ENCODE measurements at places on chromosomes 6 and 20.
A peak's percentile ranks its signal among the peaks of the same experiment; 100 is the strongest.

DNA sequence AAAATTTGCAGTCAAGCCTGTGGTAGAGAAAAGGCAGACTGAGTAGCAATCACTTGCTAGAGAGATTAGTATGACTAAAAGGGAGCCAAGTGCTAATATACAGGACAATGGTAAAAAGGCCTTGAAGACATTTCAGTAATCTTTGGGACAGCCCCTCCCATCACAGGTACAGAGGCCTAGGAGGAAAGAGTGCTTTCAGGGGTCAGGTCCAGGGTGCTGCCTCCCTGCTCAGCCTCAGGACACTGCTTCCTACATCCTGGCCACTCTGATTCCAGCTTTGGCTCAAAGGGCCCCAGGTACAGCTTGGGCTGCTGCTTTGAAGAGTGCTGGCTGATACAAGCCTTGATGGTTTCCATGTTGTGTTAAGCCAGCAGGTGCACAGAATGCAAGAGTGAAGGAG is 543.5 kb downstream of the MMUT start:
- no peak for DNase-seq

DNA sequence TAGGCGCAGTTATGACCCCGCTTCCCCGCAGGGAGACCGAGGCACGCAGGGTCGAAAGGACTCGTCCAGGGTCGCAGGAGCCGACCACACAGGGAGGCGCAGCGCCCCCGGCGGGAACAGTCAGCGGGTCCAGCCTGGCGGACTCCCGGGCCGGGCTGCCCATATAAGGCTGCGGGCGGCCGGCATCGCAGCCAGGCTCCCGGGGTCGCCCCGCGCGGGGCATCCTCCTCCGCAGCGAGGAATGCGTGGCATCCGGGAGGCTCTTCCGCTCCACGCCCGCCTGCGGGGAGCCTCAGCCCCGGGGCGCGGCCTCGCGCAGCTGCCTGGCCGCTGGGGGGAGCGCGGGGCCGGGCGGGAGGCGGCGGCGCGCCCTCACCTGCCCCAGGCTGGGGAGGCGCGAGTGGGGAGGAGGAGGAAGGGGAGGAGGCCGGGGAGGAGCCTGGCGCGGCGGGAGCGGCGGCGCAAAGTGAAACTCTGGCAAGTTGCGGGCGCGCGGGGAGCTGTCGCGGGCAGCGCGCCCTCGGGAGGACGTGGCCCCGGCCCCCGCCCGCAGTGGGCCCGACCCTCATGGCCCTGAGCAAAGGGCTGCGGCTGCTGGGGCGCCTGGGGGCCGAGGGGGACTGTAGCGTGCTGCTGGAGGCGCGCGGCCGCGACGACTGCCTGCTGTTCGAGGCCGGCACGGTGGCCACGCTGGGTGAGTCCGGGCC is at the start of gene SYNJ2:
Gene SYNJ2, plus strand, starts transcription at position 469 of the 707 bp plus-strand sequence. Its CDS starts 99 bp downstream, at position 568.
- peak; percentile 65 for DNase-seq

DNA sequence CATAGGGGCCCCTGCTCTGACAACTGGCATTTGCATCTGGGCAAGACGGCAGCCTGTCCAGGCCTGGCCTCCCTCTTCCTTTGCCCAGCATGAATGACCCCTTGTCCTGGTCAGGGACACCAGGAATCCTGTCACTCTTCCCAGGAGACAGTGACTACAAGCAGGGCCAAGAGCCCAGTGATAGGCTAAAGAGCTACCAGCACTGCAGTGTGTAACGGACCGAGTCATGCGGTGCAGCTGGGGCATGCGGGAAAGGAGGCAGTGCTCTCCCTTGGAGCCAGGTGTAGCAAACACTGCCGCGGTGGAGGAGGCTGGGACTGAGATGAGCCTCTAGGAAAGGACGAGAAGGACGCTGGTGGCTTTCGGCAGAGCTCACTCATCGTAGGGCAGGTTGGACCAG is 38.7 kb upstream of the DSP start:
- DNase-seq: no peak

- no peak for DNase-seq
Measured at GRCh38 chr20:10490706-10491105, 55.6 kb downstream of the SLX4IP start.

DNA sequence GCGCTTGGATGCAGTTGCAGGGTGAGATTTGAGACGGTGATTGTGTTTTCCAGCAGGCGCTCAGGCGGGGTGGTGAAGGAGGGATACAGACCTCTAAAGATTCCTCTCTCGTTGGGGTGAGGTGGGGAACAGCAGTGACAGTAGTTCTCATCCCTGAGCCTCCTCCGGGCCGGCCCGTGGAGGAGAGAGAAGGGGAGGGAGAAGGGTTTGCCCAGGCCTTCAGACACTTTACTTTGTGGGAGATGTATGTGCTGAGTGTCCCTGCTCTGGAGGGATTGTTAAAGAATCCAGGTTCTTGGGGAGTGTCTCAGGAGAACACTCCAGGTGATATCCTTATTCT is 41.0 kb downstream of the PSMB9 start:
- DNase-seq: no peak

DNA sequence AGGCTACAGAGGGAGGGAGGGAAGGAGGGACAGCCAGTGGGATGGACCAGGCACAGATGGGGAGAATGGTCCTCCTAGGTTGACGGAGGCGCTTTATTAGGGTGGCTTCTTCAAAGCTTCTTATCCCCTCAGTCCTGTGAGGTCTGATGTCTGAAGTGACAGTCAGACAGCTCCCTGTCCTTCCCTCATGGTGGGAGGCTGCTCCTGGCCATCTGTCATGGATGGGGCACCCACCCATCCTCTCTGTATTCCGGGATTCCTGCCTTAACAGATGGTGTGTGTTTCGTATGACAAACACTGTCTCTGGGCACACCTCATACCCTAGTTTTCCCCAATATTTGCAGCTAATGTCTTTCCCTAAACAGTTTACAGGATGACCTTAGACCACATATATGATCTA is 7.9 kb downstream of the RIN2 start:
- DNase-seq: no peak

- no peak for DNase-seq
Measured at GRCh38 chr6:92023410-92023966, 1395.9 kb downstream of the EPHA7 start.
